NCI-H2029 treated with DMSO at 0.1 percent for 48 hours (cell line): ENCODE measurements at places on chromosomes 2 and 18.
A peak's percentile ranks its signal among the peaks of the same experiment; 100 is the strongest.

- DNase-seq, result no peak
Measured at GRCh38 chr2:53209679-53210458, 557.7 kb upstream of the CHAC2 start.

- no peak for DNase-seq
Measured at GRCh38 chr2:32824070-32824809, 122.5 kb upstream of the LTBP1 start.

- no peak for DNase-seq
Measured at GRCh38 chr2:107276034-107276433, 390.1 kb upstream of the ST6GAL2 start.

DNA sequence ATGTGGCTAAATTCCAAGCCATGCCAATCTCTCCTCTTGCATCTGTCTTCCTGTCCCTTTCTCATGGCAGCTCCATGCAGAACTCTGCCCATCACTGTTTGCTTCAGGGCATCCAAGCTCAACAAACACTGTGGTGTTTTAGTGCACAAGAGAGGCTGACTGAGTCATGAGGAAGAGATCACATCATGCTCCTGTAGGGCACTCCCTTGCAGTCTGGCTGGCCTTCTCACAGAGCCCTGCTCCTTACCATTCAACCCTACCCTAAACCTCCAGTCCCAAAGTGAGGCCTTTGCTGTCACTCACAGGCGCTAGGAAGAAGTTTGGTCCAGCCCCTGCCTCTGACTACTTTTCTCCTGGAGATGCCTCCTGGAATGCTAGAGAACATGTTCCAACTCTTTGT is 194.0 kb downstream of the LRATD1 start:
- no peak for DNase-seq

DNA sequence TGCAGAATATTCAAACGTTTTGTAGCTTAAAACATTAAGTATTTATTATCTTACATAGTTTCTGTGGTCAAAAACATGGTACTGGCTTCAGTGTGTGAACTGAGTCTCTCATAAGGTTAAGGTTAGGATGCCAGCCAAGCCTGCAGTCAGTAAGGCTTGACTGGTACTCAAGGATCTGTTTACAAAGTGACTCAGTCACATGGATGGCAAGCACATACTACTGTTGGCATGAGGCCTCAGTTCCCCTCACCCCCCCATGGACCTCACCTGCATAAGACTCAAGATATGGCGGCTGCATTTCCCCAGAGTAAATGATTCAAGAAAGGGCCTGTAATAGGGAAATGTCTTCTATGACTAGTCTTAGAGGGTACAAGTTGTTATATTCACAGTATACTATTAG is 1167.5 kb downstream of the DPP10 start:
- peak; percentile 81 for DNase-seq

- DNase-seq, result no peak
Measured at GRCh38 chr2:43003702-43004101, 211.3 kb upstream of the HAAO start.

- no peak for DNase-seq
Measured at GRCh38 chr2:213271947-213272346, 12.3 kb upstream of the SPAG16 start.

DNA sequence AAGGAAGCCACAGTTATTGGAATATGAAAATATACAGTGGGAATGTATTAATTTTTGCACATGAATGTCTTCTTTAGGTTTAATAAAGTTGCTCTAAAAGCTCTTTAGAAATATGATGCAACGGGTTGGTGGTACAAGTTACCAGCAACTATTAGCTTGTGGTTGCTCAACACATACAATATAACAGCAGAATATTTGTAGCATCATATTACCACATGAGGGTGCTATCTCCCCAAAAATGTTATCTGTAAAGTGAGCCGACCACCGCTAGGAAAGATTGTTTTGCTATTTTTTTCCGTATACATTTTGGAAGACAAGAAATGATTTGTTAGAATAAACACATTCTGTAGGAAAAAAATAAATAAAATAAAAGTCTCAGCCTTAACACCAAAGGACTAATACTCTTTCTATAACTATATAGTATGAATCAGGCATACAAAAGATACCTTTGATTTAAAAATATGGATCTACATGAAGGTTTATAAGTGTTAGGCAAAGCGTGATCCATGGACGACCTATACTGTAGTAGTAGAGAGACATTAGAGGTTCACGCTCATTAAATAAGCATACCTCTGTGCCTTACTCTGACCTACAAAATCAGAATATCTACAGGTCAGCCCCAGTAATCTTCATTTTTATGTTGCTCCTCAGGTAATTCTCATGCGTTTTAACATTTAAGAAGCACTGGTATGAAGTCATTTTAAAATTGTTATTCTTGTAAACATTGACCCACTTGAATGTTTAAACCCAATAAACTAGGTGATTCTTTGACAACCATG is 1110.6 kb upstream of the ACVR2A start:
- peak; percentile 63 for DNase-seq

DNA sequence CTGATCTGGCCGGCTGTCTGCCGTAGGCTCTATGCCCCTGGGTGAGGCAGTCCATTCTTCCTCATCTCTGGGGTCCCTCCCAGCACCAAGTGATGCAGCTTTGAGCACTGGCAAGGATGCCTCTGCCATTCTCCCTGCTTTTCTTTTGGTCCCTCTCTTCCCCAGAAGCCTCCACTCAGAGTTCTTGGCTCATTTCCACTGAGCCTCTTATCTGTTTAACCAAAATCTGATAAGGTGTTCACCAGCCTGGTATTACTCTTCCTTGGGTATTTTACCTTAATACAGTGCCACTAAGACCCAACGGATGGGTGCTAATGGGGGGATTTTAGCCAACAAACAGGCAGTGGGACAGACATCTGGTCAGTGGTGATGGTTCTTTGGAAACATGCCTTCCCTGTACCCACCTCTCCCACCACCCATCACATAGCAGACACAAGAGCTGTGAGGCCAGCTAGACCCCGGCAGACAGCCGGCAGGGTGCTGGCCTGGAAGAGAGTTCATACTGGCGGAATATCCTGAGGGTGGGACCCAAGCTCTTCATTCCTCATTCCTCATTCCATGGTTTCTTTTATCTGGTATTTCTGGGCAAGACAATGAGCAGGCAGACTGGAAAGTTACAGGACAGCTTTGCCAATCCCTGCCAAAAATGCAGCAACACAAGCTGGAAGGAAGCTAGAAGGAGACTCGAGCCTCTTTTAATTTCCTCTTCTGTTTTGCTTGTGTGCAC is 34.6 kb downstream of the ZBTB7C start:
- DNase-seq, result no peak

GRCh38 chr2:113218283-113219091 is 44.7 kb downstream of the PSD4 start:
- no peak for DNase-seq

DNA sequence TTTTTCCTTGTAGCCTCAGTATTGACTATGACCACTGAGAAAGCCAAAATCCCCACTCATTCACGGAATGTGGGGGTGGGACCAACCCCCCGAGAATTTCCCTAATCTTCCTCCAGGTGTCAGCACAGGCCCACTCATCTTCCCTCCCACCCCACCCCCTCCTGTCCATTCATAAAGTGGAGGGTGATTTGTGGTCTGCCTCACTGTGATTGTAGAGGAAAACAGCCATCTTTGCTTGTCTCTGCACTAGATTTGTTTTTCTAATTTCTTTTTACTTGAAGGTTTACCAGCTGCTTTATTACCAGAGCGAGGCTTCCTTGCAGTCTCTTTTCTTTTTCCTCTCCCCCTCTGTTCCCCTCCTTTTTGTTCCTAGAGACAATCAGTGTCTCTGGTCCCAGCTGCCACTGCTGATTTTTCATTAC is 171.8 kb downstream of the ICOS start:
- DNase-seq, result no peak

- no peak for DNase-seq
Measured at GRCh38 chr2:189254268-189254883, 74.8 kb upstream of the COL5A2 start.

DNA sequence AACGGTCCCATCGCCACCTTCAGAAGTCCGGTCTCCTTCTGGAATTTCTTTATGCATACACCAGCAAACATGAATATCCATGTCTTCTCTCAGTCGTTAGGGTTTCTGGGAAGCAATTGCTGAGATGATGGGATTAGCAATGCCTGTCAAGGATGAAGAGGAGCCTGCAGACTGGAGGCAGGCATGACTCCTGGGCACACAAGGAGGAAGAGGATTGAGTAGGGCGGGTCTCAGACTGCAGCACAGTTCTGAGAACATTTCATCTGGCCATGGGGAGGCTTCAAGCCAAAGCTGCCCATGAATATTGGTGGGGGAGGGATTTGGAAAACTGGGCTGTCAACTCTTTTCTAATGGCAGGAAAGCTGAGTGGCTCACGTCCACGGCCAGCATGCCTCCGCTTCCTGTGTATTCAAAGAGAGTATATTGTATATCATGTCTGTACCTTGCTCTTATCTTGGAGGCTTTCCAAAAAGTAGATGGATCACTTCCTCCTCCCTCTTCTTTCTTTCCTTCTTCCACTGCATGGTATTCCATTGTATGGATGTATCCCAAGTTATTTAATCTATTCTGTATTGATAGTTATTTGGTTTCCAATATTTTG is 24.5 kb downstream of the MC2R start:
- peak; percentile 13 for DNase-seq

DNA sequence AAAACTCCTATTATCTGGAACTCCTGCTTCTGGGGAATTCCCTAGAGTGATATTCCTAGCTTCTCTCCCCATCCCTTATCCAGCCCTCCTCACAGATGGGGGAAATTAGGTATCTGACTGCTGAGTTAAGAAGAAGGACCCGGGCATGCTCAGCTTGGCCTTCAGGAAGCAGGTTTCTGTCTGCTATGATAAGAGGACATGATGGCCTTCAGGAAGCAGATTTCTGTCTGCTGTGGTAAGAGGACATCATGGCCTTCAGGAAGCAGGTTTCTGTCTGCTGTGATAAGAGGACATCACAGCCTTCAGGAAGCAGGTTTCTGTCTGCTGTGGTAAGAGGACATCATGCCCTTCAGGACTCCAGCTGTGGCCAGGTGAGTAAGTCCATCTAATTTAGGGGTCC is 65.2 kb downstream of the PLEKHM3 start:
- DNase-seq, result no peak

- DNase-seq, result no peak
Measured at GRCh38 chr18:11866329-11866728, 15.1 kb downstream of the CHMP1B start.

- DNase-seq, result no peak
Measured at GRCh38 chr2:210086292-210086691, 83.9 kb downstream of the RPE start.

GRCh38 chr18:62186499-62186773 is 420 bp downstream of the PIGN start:
- no peak for DNase-seq

DNA sequence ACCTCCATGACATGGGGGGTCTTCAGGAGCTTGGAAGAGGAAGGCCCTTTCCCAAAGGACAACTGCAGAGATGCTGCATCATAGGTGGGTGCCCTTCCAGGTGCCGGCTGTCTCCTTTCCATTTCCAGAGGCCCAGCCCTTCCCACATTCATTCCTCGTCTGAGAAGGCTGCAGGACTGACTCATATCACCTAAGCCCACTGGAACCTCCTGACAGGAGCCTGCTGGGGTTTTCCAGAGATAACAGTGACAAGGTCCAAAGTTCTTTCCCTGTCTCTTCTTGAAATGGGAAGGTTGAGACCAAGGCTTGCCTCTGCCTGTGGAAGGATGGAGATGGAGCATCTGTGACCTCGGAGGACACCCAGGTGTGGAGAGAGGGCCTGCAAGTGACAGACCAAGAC is 3.6 kb upstream of the PRSS56 start:
- DNase-seq, result no peak

DNA sequence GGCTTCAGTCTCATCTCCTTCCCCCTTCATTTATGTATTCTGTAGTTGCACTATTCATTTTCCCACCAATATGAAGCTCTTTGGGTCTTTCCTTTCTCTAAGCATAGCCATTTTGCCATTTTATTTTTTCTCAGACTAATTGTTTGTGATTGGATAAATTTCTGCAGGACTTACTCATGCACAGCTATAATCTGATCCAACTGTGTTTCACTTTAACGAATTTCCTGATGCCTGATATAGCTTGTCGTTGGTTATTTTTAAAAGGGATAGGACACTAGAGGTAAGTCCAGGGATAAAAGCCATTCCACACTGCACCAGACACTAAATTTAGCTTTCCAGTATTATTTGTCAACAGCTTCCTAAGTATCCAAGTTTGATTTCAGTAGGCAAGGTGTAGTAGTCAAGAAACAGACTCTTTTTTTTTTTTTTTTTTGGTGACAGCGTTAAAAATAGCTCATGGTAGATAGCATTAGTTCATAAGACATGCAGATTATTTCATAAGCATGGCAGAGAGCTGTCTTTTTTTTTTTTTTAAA is 17.4 kb downstream of the ASB18 start:
- no peak for DNase-seq

GRCh38 chr18:34562252-34562870 is 147.7 kb upstream of the DTNA start:
- DNase-seq, result no peak

DNA sequence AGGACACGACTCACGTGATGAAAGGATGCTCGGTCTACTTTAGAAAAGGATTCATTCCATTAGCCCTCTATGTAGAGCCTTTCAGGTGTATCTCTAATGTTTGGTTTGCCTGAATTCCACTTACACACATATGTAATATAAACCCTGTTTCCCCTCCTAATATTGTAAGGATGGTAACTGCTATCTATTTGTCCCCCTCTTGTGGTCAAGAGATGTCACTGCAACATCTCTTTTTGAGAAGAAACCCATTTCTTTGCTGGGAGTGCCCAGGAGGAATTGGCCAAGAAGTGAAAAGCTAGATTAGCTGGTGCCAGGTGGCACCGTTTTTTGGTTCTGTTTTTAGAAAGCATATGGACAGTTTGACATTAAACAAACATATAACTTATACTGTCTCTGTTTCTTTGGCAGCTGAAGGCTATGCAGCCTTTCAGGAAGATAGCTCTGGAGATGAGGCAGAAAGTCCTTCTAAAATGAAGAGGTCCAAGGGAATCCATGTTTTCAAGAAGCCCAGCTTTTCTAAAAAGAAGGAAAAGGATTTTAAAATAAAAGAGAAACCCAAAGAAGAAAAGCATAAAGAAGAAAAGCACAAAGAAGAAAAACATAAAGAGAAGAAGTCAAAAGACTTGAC is 41.2 kb downstream of the RALBP1 start:
- DNase-seq, result peak; percentile 9

DNA sequence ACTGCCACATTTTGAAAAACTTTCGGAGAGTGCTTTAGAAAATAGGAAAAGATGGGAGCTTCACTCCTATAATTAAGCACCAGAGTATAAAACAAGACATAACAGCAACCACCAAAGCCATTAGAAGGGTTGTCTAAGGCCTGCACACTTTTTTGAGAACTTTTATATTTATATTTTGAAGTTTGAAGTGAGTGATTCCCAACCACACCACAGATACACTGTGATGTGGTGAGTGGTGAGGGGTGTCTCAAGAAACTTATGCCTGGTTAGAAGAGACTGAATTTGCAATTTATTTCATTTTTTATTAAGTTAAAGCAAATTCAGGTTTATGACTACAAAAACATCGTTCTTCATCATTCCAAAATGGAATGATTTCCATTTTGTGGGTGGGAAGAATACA is 161.9 kb downstream of the DNAH6 start:
- DNase-seq, result no peak

DNA sequence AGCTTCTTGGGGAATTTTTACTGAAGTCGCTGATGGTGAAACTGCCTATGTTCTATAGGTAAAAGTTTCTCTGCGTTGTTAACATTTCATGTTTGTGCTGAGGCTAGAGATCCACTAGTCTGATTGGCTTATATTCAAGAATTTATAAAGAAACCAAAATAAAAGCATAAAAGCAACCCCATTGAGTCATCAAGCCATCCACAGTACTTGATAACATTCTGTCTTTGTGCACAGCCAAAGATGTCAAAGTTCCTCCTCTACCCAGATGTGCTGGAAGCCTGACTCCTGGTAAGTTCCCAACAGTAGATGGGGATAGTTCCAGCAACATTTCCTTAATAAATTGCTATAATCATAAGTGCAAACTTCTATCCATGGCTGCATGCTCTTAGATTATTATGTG is 107.8 kb downstream of the TANC1 start:
- no peak for DNase-seq
